Esophagus squamous epithelium (tissue), 5 donors: ENCODE measurements at places on chromosomes 2 and 18.

DNA sequence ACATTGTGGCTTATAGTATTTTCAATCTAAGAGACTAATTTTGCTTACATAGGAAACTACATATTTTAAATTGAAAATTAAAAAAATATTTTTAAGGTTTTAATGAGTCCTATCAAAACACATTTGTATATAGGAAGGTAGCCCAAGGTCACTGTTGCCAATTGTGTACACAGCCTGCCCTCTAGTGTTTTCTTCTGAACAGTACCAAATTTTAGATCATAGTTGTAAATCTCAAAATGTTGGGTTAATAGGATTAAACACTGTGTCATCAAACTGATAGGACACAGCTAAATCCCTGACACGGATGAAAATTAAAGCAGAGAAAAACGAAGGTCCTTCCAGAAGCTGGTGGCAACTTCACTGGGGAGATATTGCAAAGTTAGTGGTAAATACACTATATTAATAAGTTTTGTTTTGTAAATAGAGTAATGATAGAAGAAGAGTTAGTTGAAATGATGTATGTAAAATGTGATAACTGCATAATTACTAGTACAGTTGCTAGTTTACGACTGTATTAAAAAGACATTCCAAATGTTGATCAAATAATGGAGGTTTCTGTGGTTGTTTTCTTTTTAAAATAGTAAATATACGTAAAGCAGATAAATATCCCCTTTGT lies 19.7 kb downstream of the CLUL1 start:
- no peak for DNase-seq

GRCh38 chr2:177710889-177711288 lies 318.3 kb downstream of the AGPS start:
- no peak for DNase-seq

DNA sequence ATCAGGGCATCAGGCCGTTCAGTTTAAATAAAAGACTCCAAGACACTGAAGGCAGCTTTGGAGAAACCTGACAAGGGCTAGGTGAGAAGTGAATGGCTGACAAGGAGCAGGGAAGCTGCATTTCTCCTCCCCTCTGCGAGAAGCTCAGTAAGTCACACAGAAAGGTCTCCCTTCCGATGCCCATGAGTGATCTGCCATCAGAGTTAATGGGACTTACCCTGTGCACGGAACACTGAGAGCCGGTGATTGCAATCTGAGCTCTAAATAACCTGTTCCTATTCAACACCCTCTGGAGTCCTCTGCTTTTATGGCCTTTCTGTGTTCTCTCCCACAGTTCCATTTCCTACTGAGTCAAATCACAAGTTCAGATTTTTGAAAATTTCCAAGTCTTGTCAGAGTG lies 322.2 kb upstream of the MYT1L start:
- DNase-seq, result no peak

- no peak for DNase-seq
Observed at GRCh38 chr18:42082415-42083234, 127.6 kb downstream of the PIK3C3 start.

GRCh38 chr18:2878656-2879330 lies 32.0 kb downstream of the EMILIN2 start:
- no peak for DNase-seq

DNA sequence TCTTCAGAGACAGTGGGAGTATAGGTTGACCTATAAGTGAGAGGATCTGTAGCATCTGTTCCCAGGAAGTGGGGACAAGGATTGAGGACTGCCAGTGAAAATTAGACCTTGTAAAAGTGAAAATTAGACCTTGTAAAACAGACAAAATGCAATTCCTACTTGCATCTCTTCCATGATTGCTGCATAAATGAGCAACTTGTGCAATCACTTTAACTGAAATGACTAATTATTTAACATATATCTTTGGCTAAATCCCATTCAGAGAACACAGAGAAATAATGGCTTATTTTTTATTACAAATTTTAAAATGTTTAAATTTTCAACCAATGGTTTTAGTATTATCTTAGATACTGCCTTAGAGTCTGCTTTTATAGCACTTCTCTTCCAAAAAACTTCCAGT lies 67.2 kb upstream of the NABP1 start:
- DNase-seq, result no peak

DNA sequence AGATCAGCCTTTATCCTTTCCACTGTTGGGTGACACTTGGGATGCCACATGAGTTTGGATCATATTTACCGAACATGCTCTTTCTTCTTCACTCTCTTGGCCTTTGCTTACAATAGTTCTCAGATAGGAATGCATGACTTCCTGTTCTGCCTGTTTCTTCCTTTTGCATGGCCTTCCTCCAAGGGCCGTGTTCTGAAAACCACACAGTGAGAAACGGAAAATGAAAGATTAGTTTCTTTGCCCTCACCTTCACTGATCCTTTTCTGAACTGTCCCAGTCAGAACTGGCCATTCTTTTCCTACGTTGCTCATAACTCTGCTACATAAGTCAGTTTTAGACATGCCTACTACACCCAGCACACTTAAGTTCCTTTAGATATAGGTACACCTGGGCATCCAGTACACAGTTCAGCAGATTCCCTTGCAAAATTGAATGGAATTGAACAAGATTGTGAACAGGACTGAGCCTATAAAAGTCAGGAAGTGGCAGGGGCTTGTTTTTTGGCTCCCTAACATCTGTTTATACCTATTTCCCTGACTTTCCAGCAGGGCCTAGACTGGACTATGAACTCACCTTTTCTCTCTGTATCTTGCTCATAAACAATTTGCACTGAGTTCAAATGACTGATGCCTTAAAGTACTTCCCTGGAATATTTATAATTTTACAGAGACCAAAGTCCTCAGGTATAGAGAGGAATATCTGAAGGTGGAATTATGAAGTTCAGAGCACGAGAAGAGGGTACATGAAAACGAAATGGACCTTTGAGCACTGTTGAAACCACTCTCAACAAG lies 186.4 kb upstream of the ST6GAL2 start:
- DNase-seq, result no peak

GRCh38 chr2:86297382-86298147 lies 39.9 kb downstream of the REEP1 start:
- no peak for DNase-seq

GRCh38 chr2:10788855-10789254 lies 23.7 kb downstream of the PDIA6 start:
- no peak for DNase-seq

GRCh38 chr2:66569321-66569851 lies 134.5 kb downstream of the MEIS1 start:
- no peak for DNase-seq

- no peak for DNase-seq
Observed at GRCh38 chr2:30365201-30365600, 81.8 kb upstream of the LCLAT1 start.

GRCh38 chr2:201194097-201194496 lies 11.2 kb downstream of the CASP10 start:
- DNase-seq, result no peak

GRCh38 chr2:240873805-240874714 lies 5.4 kb downstream of the AGXT start:
- no peak for DNase-seq

GRCh38 chr18:37361335-37362157 lies 204.1 kb downstream of the CELF4 start:
- DNase-seq, result no peak

GRCh38 chr2:239544918-239545465 lies 144.2 kb upstream of the HDAC4 start:
- DNase-seq, result no peak

GRCh38 chr18:43671431-43671830 lies 394.1 kb upstream of the SYT4 start:
- DNase-seq, result no peak

DNA sequence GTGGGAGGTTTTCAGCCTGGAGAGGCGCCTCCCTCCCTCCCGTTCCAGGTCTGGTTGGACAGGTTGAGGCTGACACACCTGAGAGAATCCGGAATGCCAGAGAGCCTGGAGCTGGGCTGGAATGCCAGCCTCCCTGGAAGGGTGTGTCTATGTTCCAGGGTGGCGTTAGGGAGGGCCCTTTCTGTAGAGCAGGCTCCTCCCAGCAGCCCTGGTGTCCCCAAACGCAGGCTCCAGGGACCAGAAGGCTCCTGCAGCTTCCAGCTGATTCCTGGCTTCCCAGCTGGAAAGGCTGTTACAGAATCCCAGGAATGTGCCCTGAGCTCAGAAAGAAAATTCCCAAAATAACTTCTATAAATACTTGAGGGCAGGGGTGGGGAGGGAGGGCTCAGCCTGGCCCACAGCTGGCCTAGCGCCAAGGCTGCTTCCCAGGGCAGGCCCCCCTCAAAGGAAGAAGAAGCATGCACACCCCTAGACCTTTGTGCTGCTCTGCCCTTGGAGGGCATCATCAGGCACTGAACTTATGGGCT lies 85.4 kb downstream of the STPG4 start:
- no peak for DNase-seq

GRCh38 chr2:12504443-12504842 lies 212.3 kb upstream of the TRIB2 start:
- no peak for DNase-seq

DNA sequence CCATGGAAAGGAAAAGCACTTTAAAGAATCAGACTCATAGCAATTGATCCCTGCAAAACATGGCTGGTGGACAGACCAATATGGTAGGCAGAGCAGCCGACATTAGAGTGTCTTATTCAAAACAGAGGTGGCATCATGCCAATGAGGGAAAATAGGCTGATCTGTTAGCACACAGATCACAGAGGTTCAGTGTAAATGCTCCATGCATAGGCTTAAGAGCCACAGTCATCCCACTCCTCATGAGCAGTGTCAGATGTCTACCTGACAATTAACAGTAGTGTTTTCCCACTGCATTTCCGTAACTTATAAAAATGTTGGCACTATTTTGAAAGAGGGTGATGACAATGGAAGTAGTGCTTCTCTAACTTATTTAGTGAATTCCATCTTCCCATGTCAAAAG lies 86.7 kb downstream of the SPATS2L start:
- DNase-seq, result no peak

DNA sequence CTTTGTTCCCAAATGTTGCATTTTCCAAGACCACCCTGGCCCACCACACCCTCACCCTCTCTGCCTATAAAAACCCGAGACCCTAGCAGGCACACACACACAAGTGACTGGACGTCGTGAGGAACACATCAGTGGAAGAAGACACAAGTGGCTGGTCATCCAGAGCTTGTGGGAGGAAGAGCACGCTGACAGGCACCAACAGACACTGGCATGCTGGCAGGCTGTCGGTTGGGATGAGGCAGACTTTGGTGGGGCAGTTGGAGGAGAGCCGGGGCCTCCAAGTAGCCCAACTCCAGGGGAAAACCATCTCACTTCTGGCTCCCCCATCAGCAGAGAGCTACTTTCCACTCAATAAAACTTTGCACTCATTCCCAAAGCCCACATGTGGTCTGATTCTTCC lies 225.5 kb upstream of the ZEB2 start:
- DNase-seq, result no peak

- DNase-seq, result no peak
Observed at GRCh38 chr18:3213300-3214059, 6.3 kb downstream of the MYOM1 start.

- DNase-seq, result no peak
Observed at GRCh38 chr2:5454051-5454390, 238.2 kb upstream of the SOX11 start.

DNA sequence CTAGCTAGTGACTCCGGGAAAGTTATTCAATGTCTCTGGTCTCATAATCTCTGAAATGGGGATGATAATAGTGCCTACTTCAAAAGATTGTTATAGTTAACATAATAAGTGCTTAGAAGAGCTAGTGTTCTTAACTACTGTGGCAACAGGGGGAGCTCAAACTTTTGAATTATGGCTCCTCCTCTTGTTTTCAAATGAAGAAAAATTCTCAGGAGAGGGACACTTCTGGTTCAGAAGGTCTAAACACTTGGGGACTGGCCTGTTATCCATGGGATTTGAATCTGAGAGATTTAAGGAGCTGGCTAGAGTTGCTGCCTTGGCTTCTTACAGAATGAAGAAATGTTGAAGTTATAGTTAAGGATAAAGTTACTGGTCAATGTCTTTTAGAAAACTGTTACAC lies 92.2 kb upstream of the ITGB6 start:
- DNase-seq, result no peak

DNA sequence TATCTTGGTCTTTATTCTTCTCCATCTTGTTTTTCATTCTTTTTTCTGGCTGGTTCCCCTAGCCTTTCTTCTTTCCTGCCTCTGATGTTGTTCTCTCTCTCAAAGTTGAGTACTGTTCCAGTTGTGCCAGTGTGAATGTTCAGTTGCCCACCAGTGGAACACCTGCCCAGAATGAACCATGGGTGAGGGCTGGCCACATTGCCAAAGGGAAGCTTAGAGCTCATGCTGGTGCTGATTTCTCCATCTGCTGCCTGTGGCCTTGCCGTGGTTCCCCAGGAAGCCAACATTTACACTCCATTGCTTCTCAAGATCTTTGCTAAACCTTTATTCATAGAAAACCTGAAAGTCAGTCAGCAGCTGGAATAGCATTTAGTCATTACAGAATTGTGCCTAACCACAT lies 99.1 kb upstream of the MC2R start:
- no peak for DNase-seq

- no peak for DNase-seq
Observed at GRCh38 chr2:134679745-134680144, 39.1 kb downstream of the TMEM163 start.

GRCh38 chr2:190402986-190403603 lies 5.1 kb upstream of the MFSD6 start:
- DNase-seq, result no peak

- DNase-seq, result no peak
Observed at GRCh38 chr2:157876786-157877138, 632 bp upstream of the ACVR1 start.

GRCh38 chr18:54616220-54616848 lies 25.3 kb downstream of the DYNAP start:
- DNase-seq, result no peak

GRCh38 chr2:103773884-103774283 lies 1012.1 kb downstream of the TMEM182 start:
- DNase-seq, result no peak

DNA sequence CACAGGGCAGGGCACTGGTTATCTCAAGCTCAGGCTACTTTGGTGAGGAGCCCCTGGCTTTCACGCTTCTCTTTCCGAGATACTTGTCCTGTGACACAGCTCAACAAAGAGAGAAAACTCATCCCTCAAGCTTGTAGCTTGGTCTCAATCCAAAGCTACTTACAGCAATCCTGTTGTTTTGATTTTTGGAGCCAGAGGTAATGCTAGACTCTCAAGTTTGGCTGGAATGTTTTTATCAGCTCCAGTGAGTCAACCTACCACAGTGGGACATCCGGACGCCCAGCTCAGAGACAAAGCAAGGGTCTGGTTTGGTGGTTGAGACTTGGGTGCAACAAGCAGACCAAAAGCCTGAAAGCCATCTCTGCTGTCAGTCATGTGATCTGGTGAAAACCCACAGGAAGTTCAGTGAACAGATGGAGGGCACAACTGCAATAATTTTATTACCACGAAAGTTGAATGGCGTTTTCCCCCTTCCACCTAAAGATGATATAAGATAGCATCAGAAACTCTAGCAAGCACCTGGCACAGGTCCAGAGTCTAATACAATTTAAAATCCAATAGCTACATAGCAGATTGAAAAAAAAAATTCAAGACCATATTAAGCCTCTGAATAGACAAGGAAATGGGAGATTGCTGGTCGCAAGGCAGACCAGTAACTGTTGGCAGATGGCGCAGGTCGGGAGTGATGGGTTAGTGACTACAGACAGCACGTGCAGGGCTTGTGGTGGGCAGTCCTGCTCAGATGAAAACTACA lies 102.3 kb upstream of the SMAD7 start:
- no peak for DNase-seq

GRCh38 chr2:241041589-241042158 lies 43.3 kb downstream of the SNED1 start:
- DNase-seq, result no peak

- DNase-seq, result no peak
Observed at GRCh38 chr2:151756820-151757219, 22.5 kb upstream of the NEB start.
